ENCODE measurements at places on chromosomes 5 and 9.
A peak's percentile ranks its signal among the peaks of the same experiment; 100 is the strongest.

DNA sequence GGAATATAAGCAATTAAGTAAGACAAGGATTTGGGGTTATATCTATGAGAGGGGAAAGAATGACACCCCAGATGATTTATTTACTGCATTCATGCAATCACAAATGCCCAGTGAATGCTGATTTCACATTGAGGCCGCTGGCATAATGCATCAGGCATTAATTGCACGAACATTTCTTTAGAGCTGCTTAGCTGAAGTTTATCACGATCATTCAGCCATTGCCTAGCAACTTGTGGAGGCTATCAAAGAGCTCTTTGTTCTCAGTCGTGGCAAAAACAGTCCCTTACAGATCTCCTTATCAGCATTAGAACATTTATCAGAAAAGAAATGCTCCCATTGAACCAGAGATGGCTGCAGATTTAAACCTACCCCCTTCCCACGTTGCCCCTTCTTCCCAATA lies 88.7 kb upstream of the PRRC1 start:
- DNase-seq, result no peak

DNA sequence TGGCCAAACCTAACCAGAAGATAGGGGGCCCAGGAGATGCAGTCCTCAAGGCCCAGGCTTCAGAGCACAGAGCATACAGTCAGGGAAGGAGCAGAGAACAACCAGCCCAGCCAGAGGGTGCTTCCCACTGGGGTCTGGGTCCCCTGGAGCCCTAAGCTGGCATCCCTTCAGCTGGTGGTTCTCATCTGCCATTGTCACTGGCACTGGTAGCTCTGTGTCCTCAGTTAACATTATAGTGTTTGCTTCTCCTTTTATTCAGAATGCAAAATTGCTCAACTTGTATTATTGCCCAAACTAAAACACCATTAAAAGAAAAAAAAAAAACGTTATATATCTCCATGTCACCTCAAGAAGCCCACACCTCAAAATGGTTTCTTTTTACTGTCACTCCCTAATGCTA lies 219.2 kb downstream of the ENC1 start:
- DNase-seq, result no peak

DNA sequence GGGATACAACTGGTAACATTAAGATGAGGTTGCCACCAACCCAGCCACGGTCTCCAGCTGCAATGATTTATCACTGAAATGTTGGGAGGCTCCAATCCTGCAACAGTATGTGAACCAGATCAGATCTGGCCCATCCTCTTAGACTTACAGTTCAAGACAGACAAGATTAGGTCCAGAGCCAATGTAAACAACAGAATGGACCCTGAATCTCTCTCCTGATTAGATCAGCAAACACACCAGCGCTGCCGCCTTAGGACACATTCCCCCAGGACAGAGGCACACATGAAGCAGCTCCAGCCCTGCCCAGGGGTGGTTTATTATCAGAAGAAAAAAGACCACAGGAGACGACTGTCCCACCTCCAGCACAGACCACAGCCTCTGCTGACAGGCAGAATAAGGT lies 82.1 kb downstream of the SLIT3 start:
- peak; percentile 61 for DNase-seq

DNA sequence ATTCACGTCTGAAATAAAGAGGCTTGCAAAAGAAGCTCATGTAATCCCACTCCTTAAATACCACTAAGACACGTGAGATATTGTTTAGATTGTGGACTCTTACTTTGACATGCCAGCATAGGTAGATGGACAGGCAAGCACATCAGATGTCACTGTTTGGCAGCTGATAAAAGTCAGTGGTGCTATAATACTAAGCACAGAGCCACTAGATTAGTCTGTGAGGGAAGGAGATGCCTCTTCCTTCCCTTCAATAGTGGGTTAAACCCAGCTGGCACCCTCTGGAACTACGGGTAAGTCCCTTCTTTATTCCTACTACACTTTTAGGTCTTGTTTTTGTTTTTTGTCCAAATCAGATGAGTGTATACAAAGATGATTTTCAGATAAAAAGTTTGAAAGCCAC lies at the start of gene MYOT:
MYOT (plus strand) TSS at position 197 of the 400 bp plus-strand sequence. CDS start 2,792 bp downstream, outside the sequence.
- no peak for DNase-seq

DNA sequence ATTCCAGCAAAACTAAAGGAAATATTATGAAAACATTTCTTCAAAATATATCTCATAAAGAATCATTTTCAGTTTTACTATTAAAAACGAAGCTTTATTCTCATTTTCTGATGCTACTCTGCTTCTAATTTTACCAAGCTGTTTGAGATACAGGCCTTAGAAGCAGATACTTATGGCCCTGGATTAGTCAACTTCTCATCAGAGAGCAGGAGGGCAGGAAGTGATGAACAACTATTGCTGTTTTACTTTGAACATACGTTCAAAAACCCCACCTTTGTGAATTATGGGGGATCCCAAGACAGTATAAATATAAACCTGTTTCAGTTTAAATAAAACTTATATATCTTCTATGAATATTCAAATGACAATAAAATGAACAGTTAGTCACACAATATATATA lies 16.0 kb downstream of the MPDZ start:
- no peak for DNase-seq

GRCh38 chr9:74953235-74953751 lies 581 bp upstream of the C9orf40 start:
- DNase-seq, result peak; percentile 44

- no peak for DNase-seq
Observed at GRCh38 chr9:12178634-12179033, 514.6 kb upstream of the TYRP1 start.

GRCh38 chr9:99057665-99058625 lies 47.0 kb upstream of the TGFBR1 start:
- DNase-seq, result no peak

- DNase-seq, result no peak
Observed at GRCh38 chr9:81676395-81676794, 13.0 kb downstream of the TLE1 start.

- no peak for DNase-seq
Observed at GRCh38 chr9:69420611-69421270, 95.7 kb downstream of the ENTREP1 start.

DNA sequence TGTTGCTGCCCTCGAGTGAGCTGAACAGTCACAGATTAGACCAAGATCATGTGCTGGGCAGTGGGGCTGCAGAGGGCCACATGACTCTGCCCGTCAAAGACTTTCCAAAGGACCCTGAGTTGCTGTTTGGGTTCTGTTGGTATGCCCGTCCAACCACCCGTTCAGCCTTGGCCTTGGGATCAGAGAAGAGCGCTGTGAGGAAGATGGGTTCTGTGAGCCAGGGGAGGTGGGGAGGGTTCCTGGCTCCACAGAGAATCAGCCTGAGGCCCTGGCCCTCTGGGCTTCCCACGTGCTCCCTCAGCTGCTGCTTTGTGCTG lies 72.6 kb downstream of the RGS3 start:
- no peak for DNase-seq

DNA sequence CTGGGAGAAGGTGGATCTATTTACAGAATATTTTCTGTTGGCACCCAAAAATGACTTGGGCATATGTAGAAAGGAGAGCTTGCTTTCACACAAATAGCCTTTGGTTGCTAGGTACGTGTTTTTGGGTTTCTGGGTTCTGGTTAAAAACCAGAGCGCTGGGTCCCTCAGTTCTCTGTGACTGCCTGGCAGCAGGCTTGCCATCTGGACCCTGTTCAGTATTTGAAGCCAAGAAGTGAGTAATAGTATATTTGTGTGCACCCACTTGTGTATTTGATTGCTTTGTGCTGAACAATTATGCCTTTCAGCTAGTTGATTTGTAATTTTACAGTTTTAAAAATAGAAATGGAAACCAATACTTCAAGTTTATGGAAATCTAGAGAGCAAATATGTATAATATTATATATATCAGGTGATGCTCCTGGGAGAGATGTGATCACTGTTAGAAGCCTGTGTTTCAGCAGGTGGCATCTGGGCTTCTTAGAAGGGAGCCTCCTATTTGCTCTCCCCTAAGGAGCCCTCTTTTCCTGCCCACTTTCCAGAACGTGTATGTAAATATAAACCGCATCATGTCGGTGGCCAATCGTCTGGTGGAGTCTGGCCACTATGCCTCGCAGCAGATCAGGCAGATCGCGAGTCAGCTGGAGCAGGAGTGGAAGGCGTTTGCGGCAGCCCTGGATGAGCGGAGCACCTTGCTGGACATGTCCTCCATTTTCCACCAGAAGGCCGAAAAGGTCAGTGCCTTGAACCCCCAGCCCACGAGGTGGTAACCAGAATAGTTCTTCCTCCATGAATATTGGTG lies 153.6 kb downstream of the TRIO start:
- DNase-seq, result no peak

GRCh38 chr9:13718086-13718485 lies 438.6 kb upstream of the MPDZ start:
- no peak for DNase-seq

GRCh38 chr9:132383462-132383883 lies 23.2 kb downstream of the TTF1 start:
- DNase-seq, result no peak

GRCh38 chr9:22731786-22732185 lies 285.2 kb downstream of the DMRTA1 start:
- DNase-seq, result no peak

GRCh38 chr9:92650296-92650695 lies 19.6 kb downstream of the IPPK start:
- no peak for DNase-seq

GRCh38 chr5:72518001-72518683 lies 10.9 kb upstream of the ZNF366 start:
- DNase-seq, result no peak

DNA sequence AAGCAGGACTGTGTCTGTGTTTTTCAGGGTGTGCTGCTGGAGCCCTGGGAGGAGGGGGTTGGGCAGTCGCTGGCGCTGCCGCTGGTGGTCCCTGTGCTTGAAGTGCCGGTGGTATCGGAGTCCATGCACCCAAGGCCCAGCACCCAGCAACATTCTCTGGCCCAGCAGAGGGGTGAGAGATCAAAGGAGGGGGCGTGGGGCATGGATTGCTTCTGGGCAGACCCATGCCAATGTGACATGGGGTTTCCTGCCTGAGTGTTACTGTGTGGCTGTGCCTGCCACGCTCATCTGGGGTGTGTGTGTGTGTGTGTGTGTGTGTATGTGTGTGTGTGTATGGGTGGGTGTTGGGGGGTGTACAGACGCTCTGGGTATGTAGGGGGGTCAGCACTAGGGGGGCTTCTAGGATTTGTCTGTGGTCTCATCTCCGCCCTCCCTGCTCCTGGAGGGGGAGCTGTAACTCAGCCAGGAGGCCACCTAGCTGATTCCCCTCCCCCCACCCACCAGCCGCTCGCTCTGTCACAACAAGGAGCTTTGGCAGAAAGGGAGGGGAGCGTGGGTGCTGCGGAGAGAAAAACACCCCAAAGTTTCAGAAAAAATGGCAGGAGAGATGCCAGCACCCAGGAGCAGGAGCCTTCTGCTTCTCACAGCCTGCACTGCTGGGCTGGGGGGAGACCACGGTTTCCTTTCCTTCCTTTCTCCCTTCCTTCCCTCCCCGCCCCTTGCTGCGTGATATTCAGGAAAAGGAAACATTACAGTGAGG lies 35.9 kb upstream of the HSPA9 start:
- DNase-seq, result no peak
